ENCODE measurements at places on chromosomes 7 and 10. TPM values are rescaled to one million over a fixed set of nuclear protein-coding genes. Genes with fewer than 3 reads are reported as not detected.

RPEL1 gene
- total RNA-seq = 0.10 TPM

SGCE gene
- total RNA-seq = 164 TPM

PPP1R3C gene
- not detected for total RNA-seq

GRIFIN gene
- not detected for total RNA-seq

ICA1 gene
- total RNA-seq = 0.24 TPM

EPO gene
- total RNA-seq = not detected

CCDC136 gene
- 2.8 TPM for total RNA-seq

VPS37D gene
- total RNA-seq = 2.1 TPM

DNA sequence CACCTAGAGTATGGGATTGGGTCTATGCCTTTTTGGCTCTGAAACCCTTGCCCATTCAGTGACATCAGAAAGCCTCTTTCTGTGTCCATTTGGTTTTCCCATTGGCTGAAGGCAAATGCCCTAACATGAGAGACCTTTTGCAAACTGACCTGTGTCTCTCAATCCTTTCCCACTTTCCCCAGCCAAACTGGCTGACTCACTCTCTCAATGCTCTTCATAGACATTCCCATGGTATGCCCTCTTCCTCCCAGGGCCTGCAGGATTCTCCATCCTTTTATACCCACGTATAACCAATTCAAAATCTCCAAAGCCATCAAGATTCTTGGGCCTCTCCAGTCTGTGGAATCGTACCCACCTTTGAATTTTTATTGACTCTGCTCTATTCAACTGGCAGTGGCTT lies 563.3 kb downstream of the GATA3 start:
- no peak for DNase-seq

DNA sequence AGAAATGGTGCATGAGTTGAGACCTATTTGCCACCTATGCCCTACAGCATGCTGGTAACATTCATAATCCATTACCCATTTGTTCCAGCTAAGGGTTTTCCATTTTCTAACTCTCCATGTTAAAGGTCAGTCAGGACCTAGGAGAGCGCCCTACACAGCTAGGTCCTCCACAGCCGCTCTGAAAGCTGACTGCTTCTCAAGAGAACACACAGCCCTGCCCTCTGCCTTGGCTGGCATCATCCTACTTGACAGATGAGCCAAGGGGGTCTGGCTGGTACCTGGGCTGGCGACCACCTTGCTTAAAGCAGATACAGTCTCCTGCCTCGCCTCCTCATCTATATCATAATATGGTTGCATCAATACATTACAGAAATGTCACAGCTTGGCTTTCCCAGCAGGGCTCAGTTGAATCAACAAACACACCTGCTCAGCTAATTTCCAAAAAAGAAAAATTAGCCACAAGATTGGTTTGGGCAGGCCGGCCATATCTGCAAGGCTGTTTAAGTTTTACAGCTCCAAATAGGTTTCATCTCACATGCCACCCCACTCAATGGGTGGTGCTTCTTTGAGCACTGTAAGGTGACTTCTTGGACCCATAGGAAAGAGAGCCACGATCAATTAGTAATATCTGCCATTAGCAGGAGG lies 17.3 kb downstream of the TLL2 start:
- DNase-seq = peak; percentile 20

- peak; percentile 88 for DNase-seq
Measured at GRCh38 chr7:128217030-128217805, 23.9 kb upstream of the LEP start.

DNA sequence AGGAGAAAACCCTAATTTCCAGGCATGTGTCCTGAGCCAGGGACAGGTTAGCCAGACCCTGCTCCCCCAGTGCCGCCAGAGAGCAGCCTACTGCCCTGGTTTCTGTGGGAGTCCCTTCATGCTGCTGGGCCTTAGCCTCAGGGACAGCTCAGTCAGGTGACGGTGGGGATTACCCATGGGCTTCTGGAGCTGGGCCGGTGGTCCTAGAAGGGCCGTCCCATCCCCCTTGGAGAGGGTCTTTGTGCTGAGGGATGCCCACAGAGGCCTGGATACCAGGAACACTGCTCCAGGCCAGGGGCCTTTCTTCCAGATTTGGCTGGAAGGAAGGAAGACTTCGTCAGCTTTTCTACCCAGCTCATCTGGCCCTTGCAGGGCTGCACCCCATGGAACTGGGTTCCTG lies 71.4 kb upstream of the ZNF722 start:
- no peak for DNase-seq

- peak; percentile 33 for DNase-seq
Measured at GRCh38 chr7:16604054-16604453, 41.5 kb downstream of the ANKMY2 start.

DNA sequence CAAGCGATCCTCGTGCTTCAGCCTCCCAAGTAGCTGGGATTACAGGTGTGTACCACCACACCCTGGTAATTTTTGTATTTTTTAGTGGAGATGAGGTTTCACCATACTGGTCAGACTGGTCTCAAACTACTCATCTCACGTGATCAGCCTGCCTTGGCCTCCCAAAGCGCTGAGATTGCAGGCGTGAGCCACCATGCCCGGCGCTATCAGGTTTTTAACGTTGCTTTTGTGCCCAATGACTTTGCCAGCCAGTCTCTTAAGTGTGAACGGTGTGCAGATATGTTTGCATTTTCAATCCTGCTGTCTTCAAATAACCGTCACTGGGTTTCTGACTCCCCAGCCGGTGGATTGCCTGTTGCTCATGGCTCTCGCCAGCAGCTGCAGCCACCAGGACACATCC lies 201.8 kb upstream of the PPP2R2D start:
- DNase-seq = no peak

GRCh38 chr7:115060095-115060870 lies 138.4 kb downstream of the MDFIC start:
- no peak for DNase-seq

DNA sequence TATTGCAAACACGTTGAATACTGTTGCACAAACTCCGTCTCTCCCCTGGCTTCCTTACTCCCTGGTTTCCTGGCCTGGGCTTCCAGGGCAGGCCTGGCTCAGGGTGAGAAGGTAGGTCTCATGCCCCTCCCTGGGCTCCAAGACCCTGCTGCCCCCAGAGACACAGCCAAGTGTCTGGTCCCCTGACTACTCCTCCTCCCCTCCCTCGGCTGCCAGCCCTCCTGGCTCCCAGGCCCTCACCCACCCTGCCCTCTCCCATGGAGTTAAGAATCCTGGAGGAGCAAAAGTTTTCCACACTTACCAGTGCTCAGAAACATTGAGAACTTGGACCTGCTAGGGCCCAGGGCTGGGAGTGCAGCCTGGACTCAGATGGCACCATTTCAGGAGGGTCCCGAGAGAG lies 47.2 kb upstream of the RABGEF1 start:
- no peak for DNase-seq

DNA sequence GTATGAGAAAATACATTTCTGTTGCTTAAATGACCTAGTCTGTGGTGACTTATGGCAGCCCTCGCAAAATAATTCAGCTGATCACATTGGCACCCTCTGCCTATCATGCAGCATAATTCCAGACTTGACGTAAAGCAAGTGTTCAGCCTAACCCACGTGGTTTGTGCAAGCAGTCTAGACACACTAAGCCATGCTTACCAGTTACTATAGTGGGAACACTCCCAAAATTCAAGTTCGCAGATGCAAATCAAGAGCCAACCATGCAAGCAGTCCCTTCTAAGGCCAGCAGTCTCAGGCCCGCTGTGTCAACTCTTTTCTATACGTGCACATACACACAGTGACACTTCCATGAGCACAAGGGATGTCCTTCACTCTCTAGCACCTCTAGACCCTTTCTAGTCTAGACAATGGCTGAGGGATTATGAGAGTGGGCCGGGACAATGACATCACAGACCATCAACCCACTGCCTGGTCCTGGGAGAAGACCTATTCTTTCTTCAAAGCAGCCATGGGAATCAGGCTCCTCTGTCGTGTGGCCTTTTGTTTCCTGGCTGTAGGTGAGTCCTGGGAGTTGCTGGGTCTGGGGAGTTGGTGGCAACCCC lies 29.0 kb upstream of the PRSS1 start:
- no peak for DNase-seq
